Cortex of kidney (tissue), 1 donor: ENCODE measurements at places on chromosomes 13 and 19.

- no peak for DNase-seq
These were observed 118.7 kb downstream of the POSTN start for GRCh38 chr13:37479916-37480315.

GRCh38 chr19:7515645-7516151 is at the start of gene ZNF358:
ZNF358 (plus strand) TSS chr19:7516103; CDS start chr19:7519243, 3,140 bp downstream.
- no peak for DNase-seq

GRCh38 chr13:93714171-93714570 is 487.6 kb downstream of the GPC6 start:
- no peak for DNase-seq

DNA sequence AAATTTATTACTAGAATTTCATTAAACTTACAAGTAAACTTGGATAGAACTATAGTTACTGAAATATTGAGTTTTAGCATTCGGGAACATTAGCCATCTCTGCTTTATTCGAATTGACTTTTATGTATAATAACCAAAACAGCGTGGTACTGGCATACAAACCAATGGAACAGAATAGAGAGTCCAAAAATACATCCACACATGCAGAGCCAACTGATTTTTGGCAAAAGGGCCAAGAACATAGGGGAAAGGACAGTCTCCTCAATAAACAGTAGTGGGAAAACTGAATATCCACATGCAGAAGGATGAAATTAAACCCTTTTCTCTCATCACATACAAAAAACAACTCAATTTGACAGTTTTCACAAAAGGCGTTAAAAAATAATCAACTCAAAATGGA is 84.3 kb downstream of the EPSTI1 start:
- DNase-seq: no peak

- no peak for DNase-seq
These were observed 3.1 kb upstream of the SDHAF1 start for GRCh38 chr19:35991731-35992450.
